ENCODE measurements at places on chromosomes 2 and 18. TPM values are rescaled to one million over a fixed set of nuclear protein-coding genes. Genes with fewer than 3 reads are reported as not detected.

AQP12B gene
- polyA plus RNA-seq: 0.35 TPM

SPP2 gene
- polyA plus RNA-seq: not detected

SPC25 gene
- polyA plus RNA-seq: 28.9 TPM

TMEM247 gene
- polyA plus RNA-seq: not detected

KCNG2 gene
- 0.13 TPM for polyA plus RNA-seq

FN1 gene
- 550 TPM for polyA plus RNA-seq

FMNL2 gene
- polyA plus RNA-seq: 134 TPM

C2orf66 gene
- 0.98 TPM for polyA plus RNA-seq

MSTN gene
- 2.9 TPM for polyA plus RNA-seq

IL1RN gene
- 3.2 TPM for polyA plus RNA-seq

Measured in left kidney (tissue), 8 donors.